Dermis blood vessel endothelial cell (primary cell): ENCODE measurements at places on chromosomes 6 and 20. TPM values are rescaled to one million over a fixed set of nuclear protein-coding genes. Genes with fewer than 3 reads are reported as not detected.

- DNase-seq, result no peak
These were observed 75.5 kb upstream of the GGTLC1 start for GRCh38 chr20:24064092-24064491.

DNA sequence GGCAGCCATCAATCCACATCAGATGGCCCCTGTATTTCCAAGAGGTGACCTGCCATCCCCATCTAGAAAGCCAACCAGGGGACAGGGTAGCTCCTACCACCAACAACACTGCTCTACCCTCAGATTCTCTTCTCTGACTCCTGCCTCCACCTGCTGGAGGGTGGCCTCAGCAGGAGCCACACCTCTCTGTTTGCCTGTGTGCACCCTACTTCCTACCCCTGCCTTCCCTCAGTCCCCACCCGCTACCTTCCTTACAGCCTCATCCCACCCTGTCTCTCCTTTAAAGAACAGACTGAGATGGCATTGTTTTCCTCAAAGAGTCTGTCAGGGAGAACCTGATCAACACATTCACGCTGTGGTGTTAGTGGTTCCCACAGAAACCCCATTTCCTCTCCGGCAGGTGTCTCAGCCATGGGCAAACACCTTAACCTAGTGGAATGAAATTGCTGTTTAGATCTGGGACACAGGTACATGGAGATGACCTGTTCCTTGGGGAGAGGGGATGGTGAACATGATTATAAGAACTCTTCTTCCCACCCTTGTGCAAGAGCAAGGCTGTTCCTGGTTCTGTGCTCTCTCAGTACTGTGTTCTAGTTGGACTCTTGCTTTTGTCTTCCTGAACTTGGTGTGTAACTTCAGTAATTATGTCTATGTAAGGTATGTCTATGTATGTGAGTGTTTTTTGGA, 1.8 kb downstream of the ENTPD6 start:
- no peak for DNase-seq

DNA sequence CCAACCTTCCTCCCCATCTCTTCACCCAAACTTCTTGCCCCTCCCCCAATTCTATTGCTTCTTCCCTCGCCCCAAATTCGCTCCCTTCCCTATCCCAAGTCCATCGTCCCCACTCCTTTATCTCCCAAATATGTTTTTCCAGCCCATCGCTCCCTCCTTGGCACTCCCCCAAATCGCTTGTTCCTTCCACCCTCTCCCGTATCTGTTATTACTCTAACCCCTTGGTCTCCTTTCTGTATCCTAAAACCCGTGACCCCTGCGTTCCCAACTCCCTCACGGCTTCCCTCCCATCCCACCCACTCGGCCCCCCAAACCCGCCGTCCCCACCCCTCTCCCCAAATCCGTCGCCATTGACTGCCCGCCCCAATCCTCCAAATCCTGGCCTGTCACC, 584 bp downstream of the MTCH1 start:
- DNase-seq, result peak; percentile 15

DNA sequence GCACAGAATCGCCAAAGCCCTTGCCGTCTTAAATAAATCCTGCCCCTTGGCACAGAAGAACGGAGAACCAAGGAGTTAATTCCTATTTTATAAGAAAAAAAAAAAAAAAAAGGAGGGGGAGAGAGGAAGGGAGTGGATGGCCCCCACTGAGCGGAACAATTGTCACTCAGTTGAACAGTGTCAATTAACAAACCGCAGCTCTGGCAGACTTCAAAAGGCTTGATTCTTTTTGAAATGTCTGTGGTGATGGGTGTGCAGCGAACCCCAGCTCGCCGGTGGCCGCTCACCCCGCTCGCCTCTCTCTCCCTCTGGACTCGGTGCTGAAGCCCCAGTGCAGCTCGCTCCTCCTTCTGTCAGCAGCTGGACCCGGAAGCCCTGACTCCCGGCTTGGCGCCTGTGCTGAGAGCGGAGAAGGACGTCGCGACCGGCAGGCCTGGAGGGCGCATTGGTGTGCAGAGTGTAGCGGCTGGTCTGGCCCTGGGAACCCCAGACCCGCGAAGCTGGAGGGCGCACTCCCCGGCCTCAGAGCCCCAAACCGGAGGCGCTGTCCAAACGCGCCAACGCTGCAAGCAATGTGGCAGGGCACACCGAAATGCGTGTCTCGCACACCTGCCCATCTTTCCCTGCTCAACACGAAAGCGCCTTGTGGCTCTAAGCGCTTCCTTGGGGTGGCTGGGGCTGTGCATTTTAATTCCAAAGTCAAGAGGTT, 3.4 kb downstream of the LINC00237 start:
- peak; percentile 25 for DNase-seq

- peak; percentile 93 for DNase-seq
These were observed 66.0 kb downstream of the ZBTB2 start for GRCh38 chr6:151325075-151326050.

SNRPB2 gene
- total RNA-seq, result 51.2 and 55.8 TPM in 2 replicates

LGSN gene
- total RNA-seq, result not detected in 2 replicates

WFDC2 gene
- total RNA-seq, result not detected in 2 replicates

DEFB112 gene
- not detected in 2 replicates for total RNA-seq

KCNB1 gene
- under 0.01 TPM in 1 of 2 replicates, not detected in the other for total RNA-seq

CLPSL1 gene
- not detected in 2 replicates for total RNA-seq

ARMH2 gene
- not detected in 2 replicates for total RNA-seq
